ENCODE measurements at places on chromosomes 2 and 18.

DNA sequence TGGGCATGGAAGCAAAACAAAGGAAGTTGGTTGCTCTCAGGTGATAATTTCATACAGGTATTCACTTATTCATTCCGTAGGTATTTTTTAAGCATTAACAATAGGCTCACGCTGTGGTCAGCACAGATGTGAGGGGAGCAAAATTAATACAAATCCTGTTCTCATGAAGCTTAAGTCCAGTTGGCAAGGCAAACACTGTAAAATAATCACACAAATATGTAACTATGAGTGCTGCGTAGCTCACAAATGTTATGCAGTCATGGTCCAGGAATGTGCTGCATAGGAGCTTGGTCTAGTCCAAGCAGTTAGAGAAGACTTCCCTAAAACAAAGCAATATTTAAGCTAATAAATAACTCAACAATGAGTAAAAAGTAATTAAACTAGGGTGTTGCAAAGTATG, 23.9 kb downstream of the SP5 start:
- no peak for DNase-seq

DNA sequence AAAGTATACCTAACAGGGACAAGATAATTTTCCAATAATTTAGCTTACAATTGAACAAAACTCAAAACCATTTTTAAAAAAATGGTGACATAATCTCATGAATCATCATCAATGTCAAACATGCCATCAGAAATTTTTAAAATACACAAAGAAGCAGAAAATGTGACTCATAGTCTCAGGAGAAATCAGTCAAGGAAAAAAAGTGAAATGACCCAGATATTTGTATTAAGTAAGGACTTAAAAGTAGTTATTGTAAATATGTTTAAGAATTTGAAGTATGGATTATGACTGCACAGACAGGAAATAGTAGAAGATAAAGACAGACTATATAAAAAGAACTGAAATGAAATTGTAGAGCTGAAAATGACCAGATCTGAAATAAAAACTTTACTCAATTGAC, 473.9 kb upstream of the SYT4 start:
- no peak for DNase-seq

DNA sequence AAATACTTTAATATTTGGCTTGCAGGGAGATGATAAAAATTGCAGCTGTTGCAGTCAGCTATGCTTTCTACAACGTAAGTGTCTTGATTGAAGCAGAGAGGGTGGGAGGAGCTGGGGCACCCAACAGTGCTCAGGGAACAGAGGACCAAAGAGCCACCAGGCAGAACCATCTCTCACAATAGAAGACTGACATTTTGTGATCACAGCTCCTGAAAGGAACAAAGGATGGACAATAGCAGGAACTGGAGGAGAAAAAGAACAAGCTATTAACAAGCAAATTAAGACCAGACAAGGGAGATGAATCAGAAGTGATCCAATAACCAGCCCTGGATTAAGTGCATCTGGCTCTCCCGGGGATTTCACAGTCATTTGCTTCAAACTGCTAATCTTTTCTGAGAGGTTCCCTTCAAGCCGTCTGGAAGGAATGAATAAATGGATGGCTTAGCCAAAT, 65.7 kb upstream of the SMAD2 start:
- no peak for DNase-seq

GRCh38 chr2:145199827-145200706, 680.1 kb upstream of the ZEB2 start:
- DNase-seq: peak; percentile 7

GRCh38 chr2:159454185-159454584, 162.2 kb downstream of the BAZ2B start:
- DNase-seq: no peak

- no peak for DNase-seq
Measured at GRCh38 chr2:178707476-178707875, 99.7 kb downstream of the TTN start.

GRCh38 chr2:134393075-134393461, 139.2 kb downstream of the MGAT5 start:
- DNase-seq: no peak

GRCh38 chr2:200993097-200993496, 29.6 kb upstream of the ORC2 start:
- no peak for DNase-seq

DNA sequence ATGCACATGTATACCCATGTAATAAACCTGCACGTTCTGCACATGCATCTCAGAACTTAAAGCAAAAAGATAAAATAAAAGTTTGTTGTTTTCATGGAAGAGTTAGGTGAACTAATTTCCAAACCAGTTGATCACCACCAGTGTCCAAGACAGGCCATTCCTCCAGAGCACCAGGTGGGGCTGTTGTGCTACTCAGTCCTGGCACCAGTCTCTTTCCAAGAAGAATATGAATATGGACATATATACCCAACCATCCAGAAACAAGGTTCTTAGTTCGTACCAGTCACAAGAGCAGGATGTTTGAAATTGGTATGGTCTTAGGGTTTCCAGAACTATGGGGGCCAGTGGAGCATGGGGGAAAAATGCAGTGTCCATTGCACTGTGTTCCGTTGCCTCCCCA, 17.2 kb upstream of the TNP1 start:
- DNase-seq: peak; percentile 27

DNA sequence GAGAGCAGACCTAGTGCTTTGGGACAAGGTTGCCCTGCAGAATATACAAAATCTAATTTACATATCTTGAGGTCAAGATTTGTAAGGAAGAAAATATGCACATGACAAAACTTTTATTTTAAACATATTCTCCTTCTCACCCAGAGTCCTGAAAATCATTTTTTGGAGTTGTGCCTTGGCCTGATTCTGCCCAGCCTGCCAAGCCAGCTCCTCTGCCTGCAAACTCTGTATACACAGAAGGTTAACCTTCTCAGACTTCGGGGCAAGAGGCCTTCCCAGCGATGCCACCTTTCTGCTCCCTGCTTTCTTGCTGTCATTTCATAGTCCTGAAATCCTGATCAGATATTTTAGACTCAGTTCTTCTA, 95.8 kb upstream of the CAVIN2 start:
- DNase-seq: no peak

GRCh38 chr2:206585335-206585734, 57.0 kb upstream of the FAM237A start:
- no peak for DNase-seq

DNA sequence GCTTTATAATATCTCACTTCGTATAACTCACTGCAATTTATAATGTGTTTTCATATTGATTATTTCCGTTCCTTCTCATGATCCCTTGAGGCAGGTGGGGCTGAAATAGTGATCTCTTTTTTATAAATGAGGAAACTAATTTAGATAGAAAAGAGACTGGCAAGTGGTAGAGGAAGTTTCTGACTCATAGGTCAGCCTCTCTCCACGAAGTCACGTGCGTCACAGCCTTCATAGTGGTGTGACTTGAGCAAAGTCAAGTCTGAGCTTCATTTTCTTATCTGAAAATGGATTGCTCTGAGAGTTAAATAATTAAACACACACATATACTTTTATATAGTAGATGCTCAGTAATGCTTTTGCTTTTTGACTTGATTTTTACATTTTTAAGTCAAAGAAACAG, 19.9 kb downstream of the ABCG5 start:
- DNase-seq: peak; percentile 11

DNA sequence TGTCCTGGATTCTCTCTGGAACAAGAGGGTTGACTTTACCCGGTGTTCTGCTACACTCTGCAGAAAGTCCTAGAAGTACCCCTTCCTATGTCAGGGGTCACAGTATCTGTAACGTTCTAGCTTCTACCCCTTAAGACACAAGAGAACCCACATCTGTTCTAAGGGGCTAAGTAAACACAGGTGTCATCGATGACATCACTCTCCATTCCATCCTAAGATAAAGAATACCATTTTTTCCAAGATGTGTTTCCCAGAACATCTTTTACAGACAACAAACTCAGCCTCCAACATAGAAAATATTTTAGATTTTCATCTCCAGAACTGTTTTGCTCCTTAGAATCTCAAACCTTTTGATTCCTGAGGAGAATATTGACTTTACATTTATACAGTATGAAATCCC, 239.1 kb downstream of the TRIB2 start:
- DNase-seq: no peak

DNA sequence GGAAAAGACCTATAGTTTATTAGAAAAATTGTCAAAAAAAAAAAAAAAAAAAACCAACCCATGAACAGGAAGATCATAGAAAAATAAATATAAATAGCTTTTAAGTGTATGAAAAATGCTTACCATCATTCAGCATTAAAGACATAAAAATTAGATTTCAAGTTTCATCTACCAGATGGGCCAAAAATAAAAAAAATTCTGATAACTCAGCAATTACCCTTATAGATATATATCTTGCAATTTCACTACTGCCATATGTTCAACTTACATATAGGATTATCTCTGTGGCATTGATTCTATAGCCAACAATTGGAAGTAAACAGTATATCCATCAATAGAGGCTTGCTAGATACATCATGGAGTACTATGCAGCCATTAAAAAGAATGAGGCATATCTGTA, 126.6 kb upstream of the SMAD2 start:
- DNase-seq: no peak

DNA sequence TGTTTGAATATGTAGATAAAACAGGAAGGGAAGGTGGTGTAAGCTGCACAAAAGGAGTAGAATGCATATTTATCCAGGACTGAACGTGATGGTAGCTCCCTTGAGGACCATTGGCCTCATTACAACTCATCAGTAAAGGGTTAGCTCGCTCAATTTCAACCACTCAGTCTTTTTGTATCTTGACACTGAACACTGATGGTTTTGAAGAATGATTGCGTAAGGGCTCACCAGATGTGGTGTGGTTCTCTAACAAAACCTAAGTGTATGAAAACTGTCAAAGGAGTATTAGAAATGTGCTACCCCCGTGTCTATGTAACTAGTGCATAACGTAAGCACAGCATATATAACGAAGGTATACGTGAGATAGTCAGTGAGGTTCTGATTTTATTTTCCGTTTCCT, 272.4 kb upstream of the THSD7B start:
- no peak for DNase-seq

- DNase-seq: no peak
Measured at GRCh38 chr2:29229640-29230039, 114.4 kb downstream of the CLIP4 start.

GRCh38 chr2:166862468-166863132, 25.7 kb upstream of the XIRP2 start:
- no peak for DNase-seq

DNA sequence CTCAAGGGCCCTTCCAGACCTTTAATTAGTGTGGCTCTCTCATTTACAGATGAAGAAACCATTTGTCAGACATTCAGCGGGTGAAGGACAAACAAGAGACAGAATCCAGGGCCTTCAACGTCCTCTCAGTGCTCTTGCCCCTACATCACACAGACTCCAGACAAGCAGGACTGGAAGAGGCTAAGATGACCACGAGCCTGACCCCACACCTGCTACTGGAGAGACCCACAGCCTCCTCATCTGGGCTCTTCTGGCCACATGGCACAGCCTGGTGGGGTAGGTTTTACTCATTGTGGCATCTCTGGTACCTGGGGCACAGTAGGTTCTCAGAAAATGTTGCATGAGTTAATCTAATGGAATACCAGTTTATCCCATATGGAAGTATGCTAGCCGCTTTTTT, 69.6 kb upstream of the TMEM247 start:
- DNase-seq: no peak

- DNase-seq: no peak
Measured at GRCh38 chr18:75111760-75112159, 97.2 kb downstream of the PTGR3 start.

GRCh38 chr2:8009010-8009597, 672.8 kb upstream of the ID2 start:
- DNase-seq: no peak

- DNase-seq: no peak
Measured at GRCh38 chr2:4135765-4136164, 432.4 kb downstream of the DCDC2C start.

DNA sequence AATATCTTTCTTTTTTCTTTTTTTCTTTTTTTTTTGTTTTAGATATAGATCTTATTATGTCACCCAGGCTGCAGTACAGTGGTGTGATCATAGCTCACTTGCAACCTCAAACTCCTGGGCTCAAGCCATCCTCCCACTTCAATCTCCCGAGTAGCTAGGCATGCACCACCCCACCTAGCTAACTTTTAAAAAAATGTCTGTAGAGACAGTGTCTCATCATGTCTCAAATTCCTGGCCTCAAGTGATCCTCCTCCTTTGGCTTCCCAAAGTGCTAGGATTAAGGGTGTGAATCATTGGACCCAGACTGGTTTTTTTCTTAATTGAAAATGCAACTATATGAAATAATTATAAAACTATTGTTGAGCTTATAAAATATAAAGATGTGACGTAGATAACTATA, 9.8 kb upstream of the ZCCHC2 start:
- DNase-seq: no peak

- DNase-seq: no peak
Measured at GRCh38 chr18:6566338-6566911, 151.7 kb upstream of the L3MBTL4 start.

DNA sequence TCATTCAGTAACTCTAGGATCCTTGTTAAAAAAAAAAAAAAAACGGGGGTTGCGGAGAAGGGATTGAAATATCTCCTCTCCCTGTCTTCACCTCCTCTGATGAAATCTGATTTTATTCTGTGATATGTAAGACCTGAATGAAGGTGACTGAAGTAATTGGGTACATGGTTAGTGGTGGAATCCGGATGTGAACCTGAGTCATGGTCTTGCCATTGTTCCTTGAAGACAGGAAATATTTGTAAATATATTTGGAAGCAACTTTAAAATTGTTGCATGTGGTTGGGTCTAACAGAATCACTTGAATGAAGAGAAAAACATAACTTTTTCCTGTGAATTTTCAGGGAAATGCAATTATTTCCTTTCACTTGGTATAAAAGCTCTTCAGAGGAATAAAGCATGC, 3.0 kb upstream of the IL1A start:
- no peak for DNase-seq

GRCh38 chr2:239148495-239149200, 252.2 kb downstream of the HDAC4 start:
- no peak for DNase-seq

DNA sequence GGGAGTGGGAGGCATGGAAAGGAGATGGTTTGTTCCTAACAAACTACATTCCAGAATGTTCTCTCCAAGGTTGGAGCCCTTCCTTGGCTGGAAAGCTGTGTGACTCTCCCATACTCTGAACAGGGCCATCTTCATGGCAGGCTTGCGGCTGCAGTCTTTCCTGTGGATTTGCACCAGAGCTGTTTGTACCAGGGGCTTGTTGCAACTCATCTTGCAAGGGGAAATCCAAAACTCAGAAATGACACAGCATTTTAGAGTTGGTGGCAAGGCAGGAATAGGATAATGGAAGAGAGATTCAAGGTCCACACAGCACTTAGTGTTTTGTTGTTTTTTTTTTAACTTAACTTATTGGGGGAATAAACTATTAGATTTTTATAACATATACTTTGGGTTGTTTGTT, 73.7 kb upstream of the ZNF516 start:
- DNase-seq: no peak

GRCh38 chr2:208545403-208546042, 138.9 kb downstream of the PTH2R start:
- DNase-seq: no peak

DNA sequence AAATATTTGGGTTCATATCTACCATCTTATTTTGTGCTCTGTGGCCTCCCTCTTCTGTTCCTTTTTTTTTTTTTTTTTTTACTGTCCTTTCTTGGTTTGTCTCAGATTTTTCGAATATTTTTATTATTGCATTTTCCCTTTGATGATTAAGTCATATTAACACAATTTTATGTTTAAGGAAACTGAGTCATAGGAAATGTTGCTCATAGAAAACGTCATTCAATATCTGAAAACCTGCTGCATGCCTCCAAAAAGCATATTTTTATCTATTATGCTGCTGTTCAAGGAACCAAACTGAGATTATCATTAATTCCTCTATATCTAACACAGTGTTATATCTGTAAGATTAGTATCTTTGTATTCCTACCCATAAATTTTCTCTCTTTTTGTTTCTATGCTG, 614.3 kb upstream of the SLC8A1 start:
- DNase-seq: peak; percentile 42
